Activated gamma-delta T cell treated with Interleukin-2 at 50 U/mL for 16 hours (primary cell): ENCODE measurements at places on chromosomes 7 and 10.

DNA sequence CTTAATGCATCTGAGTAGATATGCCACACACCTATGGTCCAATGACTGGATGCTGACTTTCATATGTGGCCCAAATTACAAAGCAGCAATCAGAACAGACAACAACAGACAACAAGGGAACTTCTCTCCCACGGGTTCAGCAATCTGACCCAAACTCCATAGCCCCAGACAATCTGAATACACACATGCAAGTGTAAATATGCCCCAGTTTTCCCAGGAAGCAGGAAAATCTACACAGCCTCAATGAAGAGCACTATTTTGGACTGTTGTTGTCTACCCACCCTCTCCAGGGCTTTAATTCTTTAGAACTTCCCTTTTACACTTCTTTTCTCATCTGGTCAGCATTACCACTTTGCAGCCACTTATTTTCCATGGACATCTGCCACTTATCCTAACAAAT, 2.0 kb upstream of the CCNY start:
- no peak for DNase-seq

DNA sequence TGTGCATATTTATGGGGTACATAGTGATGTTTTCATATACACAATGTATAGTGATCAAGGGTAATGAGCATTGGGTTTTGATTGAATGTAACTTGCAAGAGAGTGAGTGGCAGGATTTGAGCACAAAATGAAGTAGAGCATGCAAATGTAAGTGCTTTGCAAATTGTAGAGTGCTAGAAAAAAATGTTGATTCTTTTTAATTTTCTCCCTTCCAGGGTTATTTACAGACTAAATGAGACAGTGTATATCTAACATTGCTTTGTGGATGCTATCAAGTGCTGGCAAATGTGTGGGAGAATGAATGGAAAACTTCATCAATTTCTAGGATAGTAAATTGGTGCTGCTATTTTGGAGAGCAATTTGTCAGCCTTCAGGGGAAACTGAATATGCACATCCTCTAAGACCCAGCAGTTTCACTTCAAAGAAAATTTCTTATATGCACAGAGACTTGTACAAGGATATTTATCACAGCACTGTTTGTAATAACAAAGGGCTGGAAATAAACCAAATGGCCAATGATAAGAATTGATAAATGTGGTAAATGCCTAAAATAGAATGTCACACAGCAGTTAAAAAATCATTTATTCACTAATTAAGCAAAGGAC, 120.6 kb upstream of the PLPP4 start:
- DNase-seq, result no peak

DNA sequence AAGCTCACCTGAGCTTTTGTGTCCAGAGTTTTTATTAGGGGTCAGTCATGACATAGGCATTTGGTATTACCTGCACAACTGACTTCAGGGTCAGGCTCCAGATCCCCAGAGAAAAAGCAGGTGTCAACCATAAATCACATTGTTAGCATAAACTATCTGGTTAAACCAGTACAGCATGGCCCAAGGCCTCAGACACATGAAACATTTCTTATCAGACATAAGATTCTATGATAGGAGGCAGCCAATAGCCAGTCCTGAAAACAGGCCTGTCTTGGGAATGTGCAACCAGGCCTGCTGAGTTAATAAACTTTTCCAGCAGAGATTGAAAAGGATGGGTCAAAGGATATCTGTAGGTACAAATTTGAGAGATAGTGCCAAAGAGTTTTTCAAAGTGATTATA, 116.1 kb downstream of the TPST1 start:
- DNase-seq, result no peak

DNA sequence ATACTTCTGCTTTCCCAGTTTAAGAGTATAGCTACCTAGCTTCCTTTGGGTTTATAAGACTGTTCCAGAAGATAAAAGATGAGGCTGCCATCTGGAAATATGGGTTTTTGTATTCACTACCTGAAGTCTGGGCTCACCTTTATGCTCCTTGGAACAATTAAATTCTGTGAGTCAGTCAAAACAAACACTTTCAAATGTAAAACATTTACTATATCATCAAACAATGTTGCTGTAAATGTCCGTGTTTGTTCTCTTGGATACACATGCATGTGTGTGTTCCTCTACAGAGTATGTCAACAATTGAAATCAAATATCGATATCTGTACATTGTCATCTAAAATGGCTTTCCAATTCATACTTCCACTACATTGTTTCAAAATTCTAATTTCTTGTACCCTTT, 525.6 kb downstream of the MDFIC start:
- no peak for DNase-seq
